Fibroblast of the aortic adventitia (primary cell): ENCODE measurements at places on chromosomes 6 and 20.

GRCh38 chr6:13678255-13678983 lies 33.2 kb downstream of the RANBP9 start:
- DNase-seq = no peak

DNA sequence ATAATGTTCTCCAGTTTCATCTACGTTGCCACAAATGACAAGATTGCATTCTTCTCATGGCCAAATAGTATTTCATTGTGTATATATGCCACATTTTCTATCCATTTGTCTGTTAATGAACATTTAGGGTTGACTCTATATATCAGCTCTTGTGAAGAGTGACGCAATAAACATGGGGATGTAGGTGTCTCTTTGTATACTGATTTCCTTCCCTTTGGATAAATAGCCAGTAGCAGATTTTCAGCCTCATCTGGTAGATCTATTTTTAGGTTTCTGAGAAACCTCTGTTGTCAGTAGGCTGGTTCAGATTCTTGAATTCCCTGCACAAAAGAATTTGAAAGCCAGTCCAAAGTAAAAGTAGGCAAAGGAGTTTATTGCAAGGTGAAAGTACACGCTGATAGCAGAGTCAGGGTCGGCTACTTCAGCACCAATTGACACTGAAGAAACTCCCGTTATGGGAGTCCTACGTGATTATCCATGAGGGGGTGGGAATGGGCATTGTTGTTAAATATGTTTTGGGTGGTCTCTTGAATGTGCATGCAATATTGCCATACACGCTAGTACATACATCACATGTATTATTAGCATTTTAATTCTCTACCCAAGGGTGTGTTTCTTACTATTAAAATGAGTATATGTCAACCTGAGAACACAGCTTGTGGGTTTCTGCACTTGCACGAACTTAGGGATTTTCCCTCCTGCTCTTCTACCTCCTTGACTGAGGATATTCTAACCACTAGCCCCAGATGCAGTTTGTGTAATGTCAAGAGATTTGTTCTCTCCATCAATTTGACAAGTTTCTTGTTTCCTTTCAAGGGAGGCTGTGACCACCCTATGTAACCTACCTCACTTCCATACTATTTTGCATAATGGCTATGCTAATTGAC lies 14.4 kb upstream of the SLC17A2 start:
- DNase-seq = no peak

DNA sequence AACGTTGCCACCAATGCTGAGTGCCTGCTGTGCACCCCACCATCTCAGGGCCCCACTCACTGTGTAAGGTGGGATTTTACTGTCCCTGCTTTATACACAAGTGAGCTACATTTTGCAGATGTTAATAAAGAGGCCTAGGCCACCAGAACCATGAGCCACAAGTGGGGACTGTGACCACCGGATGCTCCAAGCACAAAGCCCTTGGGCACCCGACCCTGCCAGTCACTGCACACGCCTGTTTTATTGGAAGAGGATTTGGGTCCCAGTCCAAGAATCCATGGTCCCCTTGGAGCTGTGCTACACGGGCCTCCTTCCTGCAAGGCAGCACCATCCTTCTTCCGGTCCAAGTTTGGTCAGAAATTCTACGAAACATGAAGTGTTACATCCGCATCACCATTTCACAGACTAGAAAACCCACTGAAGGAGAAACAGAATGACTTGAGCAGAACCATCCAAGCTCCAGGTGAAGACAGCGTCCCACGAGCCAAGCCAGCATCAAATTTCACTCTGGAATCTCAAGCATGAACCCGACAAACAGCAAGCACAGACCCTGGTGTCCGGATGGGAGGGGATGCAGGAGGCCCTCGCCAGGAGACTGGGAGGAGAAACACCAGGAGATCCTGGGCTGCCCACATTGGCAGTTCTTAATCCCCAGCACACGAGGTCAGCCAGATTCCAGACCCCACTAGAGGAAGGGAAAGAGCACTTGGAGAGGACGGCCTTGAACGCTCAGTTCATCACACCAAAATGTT lies 226.9 kb downstream of the DLL1 start:
- no peak for DNase-seq

DNA sequence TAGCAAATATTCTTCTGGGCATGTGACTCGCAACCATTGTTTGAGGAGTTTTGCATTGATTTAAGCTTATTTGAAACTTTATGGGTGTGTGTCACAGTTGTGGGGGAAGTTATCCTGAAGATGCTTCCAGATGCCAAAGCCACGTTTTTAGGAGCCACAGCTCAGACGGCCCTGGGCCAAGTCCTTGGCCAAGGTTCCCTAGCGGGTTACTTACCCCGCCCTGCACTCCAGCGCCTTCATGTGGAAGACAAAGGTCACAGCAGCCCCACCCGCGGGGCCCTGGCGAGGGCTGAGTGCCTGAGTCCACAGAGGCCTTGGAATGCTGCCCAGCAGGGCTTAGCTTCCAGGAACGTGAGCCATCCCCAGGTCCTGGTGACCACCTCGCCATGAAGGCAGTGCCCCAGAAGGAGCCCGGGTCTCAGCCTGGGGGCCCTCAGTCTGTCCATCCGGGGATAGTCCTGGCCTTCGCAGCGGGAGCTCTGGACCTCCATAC lies 308.3 kb downstream of the CDH4 start:
- peak; percentile 64 for DNase-seq

DNA sequence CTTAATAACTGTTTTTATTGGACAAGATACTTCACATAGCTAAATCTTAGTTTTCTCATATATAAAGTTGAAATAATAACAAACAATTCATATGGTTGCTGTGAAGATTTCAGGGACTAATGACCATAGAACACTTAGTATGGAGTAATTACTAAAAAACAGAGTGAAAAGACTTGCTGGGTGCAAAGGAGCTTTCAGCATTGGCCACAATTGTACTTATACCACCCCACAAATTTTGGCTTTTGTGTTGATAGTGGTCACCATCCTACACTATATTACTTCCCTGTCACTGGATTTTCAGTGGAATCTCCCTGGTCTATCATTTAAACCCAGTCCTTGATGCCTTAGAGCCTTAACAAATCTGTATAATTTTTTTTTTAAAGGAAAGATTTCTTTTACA lies 398.6 kb upstream of the EPHA7 start:
- no peak for DNase-seq

DNA sequence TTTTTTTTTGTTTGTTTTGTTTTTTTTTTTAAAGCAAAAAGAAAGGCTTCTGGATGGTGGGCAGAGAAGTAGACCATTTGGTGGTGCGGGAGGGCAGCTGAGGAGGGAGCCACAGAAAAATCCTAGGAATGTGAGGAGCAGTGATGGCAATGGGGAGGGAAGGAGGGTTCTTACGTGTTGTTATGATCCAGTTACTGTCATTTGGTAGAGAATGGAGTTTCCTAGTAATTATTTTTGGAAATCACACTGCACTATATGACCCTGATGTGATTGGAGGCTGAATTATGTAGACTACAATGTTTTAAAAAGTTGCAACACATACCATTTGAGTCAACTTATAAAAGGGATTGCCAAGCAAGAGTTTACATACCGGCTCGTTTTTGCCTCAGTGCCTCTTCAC lies 22.1 kb downstream of the ADGRF5 start:
- DNase-seq = no peak
